ENCODE measurements at places on chromosomes 7 and 10. TPM values are rescaled to one million over a fixed set of nuclear protein-coding genes. Genes with fewer than 3 reads are reported as not detected.

Gene SPACDR
- total RNA-seq = not detected

Gene CYP3A4
- total RNA-seq = 1.3 TPM

Gene OPALIN
- not detected for total RNA-seq

Gene PILRA
- total RNA-seq = 10.8 TPM

Gene MSMB
- total RNA-seq = not detected

Gene ABCF2
- 34.7 TPM for total RNA-seq

Gene ITIH5
- total RNA-seq = 149 TPM

Gene ASZ1
- total RNA-seq = not detected

Gene PRSS58
- not detected for total RNA-seq

Gene SEMA3E
- 5.3 TPM for total RNA-seq

Gene CHRM2
- total RNA-seq = not detected

Gene PNLIPRP1
- not detected for total RNA-seq

Gene PAOX
- 2.4 TPM for total RNA-seq

Gene PON3
- total RNA-seq = 2.5 TPM

Gene AKR1D1
- not detected for total RNA-seq
